ENCODE measurements at places on chromosomes 2 and 18.

- no peak for DNase-seq
Measured at GRCh38 chr2:133390156-133390555, 178.1 kb downstream of the NCKAP5 start.

DNA sequence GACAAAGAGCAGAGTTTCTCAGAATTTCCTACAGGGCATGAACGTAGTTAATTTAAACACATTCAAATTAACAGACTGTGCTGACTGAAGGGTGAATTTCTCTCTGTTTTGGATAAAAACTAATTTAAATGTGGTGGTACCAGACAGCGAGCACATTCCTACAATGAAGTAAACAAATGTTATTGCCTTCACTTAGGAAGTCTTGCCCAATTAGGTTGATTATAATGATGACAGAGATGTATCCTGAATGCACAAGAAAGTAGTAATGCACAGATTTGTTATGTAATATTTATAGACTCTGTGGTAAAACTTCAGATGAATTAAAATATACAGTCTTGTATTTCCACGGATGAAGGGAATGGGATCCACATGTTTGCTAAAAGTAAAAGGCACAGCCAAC is 507.2 kb downstream of the EPHA4 start:
- no peak for DNase-seq

DNA sequence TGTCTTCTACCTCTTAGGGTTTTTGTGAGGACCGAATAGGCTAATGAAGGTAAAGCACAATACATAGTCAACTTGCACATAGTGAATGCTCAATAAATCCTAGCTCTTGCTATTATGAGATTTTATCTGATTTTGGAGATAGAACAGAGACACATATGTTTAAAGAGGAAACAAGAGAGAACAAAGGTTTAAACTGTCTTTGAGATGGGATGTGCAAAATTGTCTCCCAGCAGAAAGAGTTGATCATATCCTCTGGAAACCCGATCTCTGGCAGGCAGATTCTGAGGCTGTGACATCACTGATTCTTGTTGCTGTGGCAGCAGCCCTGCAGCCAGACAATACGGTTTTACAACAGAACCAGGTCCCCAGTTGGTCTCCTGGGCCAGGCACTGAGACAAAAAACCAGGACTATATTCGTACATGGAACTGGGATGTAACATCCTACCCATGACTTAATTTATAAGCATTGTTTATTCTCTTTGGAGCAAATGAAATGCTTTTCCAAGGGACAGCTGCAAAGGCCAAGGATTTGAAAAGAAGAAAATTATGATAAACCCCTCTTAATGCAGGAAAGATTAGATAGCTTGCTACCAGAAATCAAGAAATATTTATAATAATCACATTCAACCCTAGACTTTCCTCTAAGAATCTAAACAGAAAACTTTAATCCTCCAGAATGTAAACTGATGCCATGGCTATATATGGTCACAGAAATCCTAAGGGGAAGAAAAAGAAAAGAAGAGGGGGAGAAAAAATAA is 80.2 kb downstream of the SLC8A1 start:
- peak; percentile 11 for DNase-seq

DNA sequence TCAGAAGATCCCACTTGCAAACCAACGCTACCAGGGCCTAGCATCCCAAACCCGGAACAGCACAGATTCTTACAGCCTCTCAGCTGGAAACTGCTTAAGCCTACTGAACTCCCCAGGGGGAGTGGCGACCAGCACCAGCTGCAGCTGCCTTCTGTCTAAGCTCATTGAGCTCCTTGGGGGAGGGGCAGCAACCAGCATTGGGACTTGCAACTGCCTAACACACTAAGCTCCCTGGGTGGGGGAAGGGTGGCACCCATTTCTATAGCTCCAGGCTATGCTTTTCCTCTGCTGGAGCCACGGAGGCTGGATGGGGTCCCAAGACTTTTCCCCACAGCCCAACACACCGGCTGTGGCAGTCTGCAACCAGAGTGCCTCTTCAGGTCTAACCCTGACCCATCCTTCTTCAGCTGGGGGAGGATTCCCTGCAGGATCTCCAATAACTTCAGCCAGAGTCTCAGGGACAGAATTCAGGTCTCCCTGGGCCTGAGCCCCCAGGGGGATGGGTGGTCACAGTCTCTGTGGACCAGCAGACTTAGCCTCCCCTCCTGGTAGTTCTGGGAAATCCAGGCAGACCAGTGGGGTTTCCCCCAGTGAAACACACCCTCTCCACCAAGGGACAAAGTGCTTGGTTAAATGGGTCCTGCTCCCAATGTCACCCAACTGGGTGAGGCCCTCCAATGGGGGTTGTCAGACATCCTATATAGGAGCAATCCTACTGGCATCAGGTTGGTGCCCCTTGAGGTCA is 45.9 kb upstream of the ITGA4 start:
- DNase-seq, result no peak

DNA sequence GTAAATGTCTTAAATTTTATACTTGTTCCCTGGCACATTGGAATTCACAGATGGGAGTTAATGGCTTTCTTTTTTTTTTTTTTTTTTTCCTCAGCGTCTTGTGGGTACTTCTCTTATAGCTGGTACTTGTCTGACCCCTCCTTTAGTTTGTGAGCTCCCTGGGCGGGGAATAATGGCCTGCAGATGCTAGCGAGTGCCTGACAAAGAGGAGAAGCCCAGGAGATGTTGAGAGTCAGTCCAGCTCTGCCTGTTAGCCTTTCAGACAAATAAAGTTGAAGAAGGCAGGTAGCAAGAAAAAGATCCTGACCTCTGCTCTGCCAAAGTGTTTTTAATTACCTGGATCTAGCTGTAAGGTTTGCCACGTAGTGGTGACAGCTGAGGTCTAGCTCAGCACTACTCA is 6.6 kb downstream of the BCL2L11 start:
- no peak for DNase-seq

GRCh38 chr2:213806125-213806726 is 522.0 kb downstream of the SPAG16 start:
- no peak for DNase-seq

- DNase-seq, result no peak
Measured at GRCh38 chr2:68040078-68040477, 22.7 kb downstream of the C1D start.

DNA sequence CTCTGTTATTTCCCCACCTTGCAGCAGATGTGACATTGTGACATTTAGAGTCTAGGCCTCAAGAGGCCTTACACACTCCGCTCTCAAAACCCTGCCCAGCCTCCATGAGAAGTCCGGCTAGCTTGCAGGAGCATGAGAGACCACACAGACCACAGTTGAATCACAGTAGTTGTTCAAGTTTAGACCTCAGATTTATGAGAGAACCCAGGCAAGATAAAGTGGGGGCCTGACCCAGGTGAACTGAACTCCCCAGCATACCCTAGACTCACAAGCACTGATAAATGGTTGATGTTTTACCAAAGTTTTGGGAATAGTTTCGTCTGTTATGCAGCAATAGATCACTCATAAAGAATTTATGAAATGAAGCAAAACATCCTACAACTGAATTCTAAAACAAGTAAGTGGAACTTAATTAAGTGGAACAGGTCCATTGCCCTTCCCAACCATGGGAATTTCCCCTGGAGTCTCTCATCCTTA is 4.7 kb upstream of the STAT1 start:
- DNase-seq, result no peak

GRCh38 chr2:146678516-146678915 is 1166.3 kb upstream of the ACVR2A start:
- DNase-seq, result no peak

DNA sequence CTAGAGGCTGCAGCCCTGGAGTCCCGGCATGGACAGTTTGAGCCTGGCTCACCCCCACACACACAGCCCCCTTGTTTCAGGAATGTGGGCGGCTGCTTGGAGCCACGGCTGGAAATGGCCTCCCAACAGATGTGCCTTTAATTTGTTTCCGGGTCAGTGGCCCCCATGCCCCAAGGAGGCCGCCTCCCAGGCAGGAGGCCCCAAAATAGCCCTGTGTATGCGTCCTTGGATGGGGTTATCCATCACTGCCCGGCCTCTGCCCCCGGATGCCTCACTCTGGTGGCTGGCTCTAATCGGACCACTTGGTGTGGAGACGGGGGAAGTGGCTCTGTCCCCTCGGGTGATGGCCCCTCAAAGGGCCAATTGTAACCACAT is 151.9 kb upstream of the MYCN start:
- DNase-seq, result no peak

- no peak for DNase-seq
Measured at GRCh38 chr2:217055624-217056023, 195.8 kb upstream of the TNP1 start.

All from endothelial cell (in vitro differentiated cells).